HepG2 (cell line): ENCODE measurements at places on chromosomes 6 and 20.

DNA sequence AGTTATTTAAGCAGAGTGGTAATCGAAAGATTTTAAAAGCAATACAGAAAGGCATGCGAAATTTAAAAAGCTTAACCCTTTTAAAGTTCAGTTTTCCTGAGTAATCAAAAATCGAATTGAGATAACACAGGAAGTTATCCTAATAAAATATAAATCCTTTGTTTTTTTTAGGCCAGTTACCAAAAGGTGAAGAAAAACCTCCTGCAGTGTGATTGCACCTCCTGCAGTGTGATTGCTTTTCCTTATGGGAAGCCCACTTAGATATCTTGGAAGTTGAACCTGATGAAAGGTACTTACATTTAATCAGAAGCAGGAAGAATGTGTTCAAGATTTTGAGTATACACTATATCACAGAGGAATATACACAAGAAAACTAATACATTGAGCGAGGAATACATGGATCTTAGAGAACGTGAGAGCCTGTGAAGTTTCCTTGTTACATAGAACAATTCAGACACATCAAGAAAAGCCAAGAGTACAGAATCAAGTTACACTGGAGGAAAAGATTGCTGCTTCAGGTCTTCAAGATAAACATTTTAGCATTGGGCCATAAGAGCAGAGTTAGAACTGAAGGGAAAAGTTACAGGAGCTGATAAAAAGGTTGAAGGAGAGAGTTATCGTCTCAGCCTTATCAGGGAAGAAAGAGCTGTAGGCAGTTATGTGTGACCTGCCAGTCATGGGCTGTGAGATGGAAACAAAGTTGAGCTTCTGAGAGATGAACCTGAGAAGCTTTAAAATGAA, 7.7 kb upstream of the TMEM181 start:
- no peak for DNase-seq

DNA sequence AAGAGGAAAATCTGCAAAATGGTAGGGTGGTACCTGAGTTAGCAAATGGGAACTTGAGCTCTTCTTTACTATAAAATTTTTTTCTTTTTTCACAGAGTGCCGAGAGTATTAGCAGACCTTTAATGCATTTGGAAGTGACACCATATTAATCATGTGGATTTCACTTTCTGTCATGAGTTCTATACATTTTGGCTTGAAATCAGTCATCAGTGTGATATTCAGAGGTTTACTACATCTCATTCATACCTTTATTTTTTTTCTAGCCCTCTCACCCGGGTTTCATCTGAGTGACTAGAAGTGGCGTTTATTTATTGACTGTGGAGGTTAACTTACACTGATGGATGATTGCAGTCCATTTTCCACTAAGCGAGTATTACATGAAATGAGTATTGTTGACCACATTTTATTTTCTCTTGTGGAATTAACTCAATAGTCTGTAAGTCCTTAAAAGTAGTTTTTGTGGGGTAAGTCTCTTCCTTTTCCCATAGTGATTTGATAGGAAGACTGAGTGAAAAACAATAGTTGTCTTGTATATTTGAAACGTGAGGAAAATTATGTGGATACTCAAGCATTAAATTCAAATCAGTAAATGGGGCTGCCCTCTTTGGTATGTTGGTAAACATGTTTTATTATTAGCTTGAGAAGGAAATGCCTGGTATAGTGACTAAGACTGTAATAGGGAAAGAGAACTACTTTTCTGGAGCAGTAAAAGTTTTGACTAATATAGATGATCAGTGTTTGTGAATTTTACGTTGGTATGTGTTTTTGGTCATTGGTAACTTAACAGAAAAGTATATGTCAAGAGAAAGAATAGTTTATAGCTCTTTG, 55.5 kb downstream of the JARID2 start:
- DNase-seq: no peak

DNA sequence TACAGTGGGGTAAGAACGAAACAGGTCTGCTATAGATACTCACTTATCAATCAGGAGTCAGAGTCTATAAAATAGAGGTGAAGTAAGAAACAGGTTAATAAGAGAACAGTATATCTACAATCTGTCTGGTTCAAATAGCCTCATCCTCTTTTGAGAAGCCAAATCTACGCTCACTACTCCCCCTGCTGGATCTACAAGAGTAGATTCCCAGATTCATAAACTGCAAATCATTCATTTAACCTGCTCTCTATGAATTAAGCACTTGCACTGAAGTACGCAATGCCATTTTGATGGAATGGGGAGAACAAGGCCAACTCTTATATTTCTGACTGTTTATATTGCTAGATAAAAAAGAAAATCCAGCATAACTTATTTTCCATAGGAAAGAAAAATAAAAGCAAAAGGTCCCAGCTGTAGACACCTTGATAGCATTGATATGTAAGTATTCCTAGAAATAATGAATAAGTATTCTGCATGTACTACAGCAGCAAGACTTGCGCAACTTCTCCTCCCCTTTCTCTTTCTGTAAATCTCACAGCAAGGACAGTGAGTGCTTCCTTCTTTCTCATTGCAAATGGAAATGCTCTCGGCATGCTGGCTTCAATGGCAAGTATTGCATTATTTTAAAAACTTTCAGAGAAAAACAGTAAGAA, 92.3 kb downstream of the RFX6 start:
- peak; percentile 64 for DNase-seq

DNA sequence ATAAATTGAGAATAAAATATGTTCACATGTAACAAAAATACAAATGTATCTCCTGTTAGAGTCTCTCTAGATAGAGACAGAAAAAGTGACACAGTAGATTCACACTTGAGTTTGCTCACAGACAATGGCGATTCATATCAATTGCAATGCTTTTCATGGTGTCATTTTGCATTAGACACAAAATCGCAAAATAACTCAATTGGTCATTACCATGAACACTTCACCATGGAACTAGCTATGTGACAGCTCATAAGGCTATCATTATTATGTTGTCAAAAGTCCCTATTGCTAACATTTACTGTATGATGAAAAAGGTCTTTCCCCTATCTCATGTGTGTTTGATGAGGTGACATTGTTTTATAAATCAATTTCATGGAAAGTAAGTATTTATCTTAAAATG, 249.5 kb upstream of the AGPAT4 start:
- DNase-seq: no peak

- DNase-seq: no peak
These were observed 99.7 kb upstream of the HIVEP1 start for GRCh38 chr6:11912420-11912819.

DNA sequence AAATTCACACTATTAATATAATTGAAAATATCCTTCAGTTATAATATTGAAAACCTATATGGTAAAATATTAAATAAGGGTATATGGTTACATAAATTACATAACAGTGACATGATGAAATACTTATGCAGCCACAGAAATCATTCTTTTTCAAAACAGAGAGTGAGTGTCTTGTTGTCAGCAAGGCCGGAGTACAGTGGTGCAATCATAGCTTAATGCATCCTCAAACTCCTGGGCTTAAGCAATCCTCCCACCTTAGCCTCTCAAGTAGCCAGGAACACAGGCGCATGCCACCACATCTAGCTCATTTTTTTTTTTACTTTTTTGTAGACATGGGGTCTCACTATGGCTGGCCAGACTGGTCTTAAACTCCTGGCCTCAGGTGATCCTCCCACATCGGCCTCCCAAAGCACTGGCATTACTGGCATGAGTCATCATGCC, 40.4 kb downstream of the FAM8A1 start:
- DNase-seq: no peak

DNA sequence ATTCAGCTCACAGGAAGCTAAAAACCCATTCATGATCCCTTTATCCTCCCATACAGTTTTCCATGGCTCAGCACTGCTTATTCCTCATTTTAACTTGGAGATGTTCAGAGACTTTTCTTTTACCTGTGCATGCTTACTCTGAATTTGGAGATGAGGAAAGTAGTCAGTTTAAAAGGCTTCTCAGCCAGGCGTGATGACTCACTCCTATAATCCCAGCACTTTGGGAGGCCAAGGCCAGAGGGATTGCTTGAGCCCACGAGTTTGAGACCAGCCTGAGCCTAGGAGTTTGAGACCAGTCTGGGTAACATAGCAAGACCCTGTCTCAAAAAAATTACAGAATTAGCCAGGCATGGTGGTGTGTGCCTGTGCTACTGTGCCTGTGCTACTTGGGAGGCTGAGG, 30.3 kb upstream of the TMEM217 start:
- DNase-seq: no peak

GRCh38 chr6:34799547-34799946, 7.7 kb downstream of the BLTP3A start:
- no peak for DNase-seq

DNA sequence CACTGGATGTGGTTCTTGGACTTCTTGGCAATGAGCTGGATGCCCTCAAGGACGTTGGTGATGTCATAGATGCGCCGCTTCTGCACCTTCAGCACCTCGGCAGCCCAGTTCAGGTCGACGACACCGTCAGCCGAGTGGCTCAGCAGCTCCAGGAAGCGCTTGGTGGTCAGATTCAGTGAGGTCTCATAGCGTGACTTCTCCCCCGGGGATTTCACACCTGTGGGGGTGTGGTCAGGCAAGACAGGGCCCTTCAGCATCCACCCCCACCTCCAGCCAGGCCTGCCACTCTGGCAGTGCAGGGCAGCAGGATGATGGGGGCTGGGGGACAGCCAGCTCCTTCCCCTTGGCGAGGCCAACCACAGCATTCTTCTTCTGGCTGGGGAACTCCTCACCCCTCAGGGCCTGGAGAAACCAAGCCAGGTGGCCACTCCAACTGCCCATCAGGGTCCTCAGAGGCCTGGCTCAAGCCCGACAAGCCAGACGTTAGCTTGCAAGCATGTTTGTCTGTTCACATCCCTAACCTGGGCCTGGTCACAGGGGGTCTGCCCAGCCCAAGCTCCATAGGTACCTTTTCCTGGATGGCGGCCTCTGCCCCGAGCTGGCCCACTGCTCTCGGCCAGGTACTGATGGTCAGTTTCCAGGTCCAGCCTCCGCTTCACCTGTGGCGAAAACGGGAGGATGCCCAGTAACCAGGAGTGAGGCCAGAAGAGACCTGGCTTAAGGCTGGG, 5.7 kb upstream of the NECAB3 start:
- no peak for DNase-seq

- DNase-seq: no peak
These were observed 82.8 kb upstream of the ZNF217 start for GRCh38 chr20:53676519-53676822.

DNA sequence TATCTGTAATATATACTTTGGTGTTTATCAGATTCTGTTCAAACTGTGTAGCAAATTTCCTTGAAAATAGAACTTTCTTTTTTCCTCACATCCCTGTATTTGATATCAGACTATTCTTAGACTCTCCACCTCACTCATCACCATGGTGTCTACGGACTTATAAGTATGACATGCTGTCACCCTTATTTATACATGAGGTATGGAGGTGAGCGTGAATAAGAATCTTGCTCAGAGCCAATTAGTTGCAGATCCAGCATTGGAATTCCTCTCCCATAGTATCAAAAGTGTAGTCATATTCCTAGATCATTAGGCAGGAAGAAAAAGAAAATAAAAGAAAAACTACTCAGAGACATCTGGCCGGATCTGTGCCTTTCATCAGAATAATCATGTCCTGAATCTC, 43.0 kb downstream of the TPD52L1 start:
- no peak for DNase-seq

- no peak for DNase-seq
These were observed 549.4 kb downstream of the UTRN start for GRCh38 chr6:144834426-144835038.

DNA sequence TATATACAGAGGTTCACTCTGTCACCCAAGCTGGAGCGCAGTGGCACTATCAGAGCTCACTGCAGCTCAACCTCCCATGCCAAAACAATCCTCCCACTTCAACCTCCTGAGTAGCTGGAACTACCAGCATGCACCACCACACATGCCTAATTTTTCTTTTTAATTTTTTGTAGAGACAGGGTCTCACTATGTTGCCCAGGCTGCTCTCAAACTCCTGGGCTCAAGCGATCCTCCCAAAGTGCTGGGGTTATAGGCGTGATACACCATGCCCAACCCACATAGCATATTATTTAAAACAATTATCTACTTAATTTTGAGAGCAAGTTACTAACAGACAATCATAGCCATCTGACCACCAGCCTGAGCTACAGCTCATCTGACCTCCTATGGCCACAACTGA, 459.9 kb upstream of the JARID2 start:
- DNase-seq: no peak

DNA sequence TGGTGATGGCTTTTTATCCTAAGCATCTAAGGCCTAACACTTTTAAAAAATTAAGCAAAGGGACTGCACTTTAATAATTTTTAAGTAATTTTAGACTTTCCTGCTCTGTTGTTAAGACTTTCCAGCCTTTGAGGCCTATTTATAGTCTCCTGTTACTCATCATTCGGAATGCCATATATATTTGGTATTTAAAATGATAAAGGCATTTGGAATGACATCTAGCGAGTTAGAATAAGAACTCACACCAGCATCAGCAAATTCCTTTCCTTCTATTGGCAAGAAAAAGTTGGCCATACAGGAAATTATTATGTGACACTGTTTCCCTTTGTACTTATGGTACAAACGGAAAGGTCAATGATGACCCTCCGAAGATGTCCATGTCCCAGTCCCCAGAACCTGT, 88.1 kb upstream of the STMND1 start:
- no peak for DNase-seq

DNA sequence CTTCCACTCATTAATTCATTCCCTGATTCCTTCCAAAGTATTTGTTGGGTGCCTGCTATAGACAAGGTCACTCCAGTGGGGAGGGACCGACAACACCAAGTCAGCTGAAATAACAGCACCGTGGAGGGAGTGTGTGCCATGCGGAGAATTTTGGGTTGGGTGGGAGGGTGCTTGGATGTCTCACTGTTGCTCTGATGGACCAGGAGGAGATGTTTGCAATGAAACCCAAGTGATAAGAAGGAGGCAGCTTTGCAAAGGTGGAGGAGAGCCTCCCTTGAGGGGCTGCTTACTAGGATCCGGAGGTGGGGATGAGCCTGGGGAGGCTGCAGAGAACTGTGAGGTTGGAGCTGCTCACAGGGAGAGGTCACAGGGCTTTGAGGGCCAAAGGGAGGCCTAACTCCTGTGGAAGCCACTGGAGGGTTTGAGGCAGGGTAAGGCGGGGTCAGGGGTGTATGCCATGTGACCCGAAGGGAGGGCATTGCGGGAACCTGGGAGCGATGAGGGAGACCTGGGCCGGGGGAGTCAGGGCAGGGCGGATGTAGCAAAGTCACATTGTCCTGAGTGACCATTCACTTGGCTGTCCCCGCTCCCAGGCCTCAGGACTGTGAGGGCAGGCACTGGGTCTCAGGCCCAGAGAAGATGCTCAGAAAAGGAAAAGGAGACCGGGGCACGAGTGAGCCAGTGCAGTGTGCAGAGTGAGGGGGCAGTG, 124.5 kb downstream of the PHACTR3 start:
- DNase-seq: no peak
